ENCODE measurements at places on chromosomes 11 and 22. TPM values are rescaled to one million over a fixed set of nuclear protein-coding genes. Genes with fewer than 3 reads are reported as not detected.
A peak's percentile ranks its signal among the peaks of the same experiment; 100 is the strongest.

GRCh38 chr22:33274214-33275072 lies 216.3 kb upstream of the SYN3 start:
- no peaks in the 10 kb centered on the region for H3K27me3 ChIP-seq
- no peak overlapping the region for H3K4me3 ChIP-seq
- H3K4me1 ChIP-seq, result no peaks in the 10 kb centered on the region
- H3K27ac ChIP-seq, result no peak overlapping the region
- DNase-seq, result peak; percentile 73
- peaks cover 14% of the 10 kb centered on the region for H3K36me3 ChIP-seq

DNA sequence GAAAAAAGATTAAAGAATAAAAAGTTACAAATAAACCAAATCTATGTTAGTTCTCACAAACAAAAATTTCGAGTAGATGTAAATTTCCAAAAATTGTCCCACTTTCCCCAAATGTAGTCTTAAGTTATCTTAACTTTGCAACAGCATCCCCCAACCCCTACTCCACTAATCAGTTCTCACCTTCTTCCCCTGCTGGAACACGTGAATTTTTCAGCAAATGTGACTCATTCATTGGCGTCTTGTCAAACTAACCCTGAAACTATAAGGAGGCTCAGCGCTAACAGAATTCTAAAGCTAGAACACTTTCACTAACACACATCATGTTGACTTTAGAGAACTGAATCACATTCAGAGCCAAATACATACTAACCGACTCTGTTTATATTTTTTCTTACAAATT lies 46.1 kb downstream of the PHF21A start:
- H3K27me3 ChIP-seq, result no peaks in the 10 kb centered on the region
- peaks cover 11% of the 10 kb centered on the region for H3K4me1 ChIP-seq
- H3K36me3 ChIP-seq, result peaks cover 11% of the 10 kb centered on the region
- no peak overlapping the region for H3K4me3 ChIP-seq
- no peak for DNase-seq

Gene APOL6
- 0.21 TPM for total RNA-seq

- no peaks in the 10 kb centered on the region for H3K27me3 ChIP-seq
- H3K4me3 ChIP-seq, result no peak overlapping the region
- no peaks in the 10 kb centered on the region for H3K36me3 ChIP-seq
- no peaks in the 10 kb centered on the region for H3K4me1 ChIP-seq
These were observed 65.2 kb downstream of the WNT7B start for GRCh38 chr22:45911601-45912271.

Gene MYO7A
- total RNA-seq, result 2.3 TPM

Gene GP1BB
- total RNA-seq, result 4.3 TPM

DNA sequence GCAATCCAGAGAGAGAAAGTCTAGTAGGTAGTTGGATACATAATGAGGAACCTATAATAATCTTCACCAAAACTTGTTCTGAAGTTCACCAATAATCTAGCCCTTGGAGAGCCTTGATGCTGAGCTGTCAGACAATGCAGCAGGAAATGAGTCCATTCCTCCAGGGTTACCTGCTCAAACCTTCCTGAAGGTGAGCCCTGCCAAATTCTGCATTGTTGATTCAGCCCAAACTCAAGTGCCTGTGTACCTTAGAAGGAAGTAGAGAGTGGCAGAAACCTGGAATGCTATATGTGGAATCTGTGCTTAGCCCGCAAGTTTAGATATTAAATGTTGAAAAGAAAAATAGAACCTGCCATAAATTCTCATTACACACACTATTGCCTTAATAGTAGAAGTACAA lies 77.4 kb upstream of the SPON1 start:
- H3K4me1 ChIP-seq, result no peaks in the 10 kb centered on the region
- H3K27ac ChIP-seq, result no peak overlapping the region
- no peaks in the 10 kb centered on the region for H3K36me3 ChIP-seq
- H3K4me3 ChIP-seq, result no peak overlapping the region
- H3K27me3 ChIP-seq, result no peaks in the 10 kb centered on the region
- no peak for DNase-seq

GRCh38 chr22:23180893-23181720 lies 798 bp downstream of the BCR start:
- peaks cover 57% of the 10 kb centered on the region for H3K4me1 ChIP-seq
- no peak for DNase-seq
- H3K27ac ChIP-seq, result no peak overlapping the region
- no peaks in the 10 kb centered on the region for H3K27me3 ChIP-seq
- peaks cover 25% of the 10 kb centered on the region for H3K36me3 ChIP-seq
- H3K4me3 ChIP-seq, result peak overlapping the region; percentile 82

GRCh38 chr11:59201353-59201752 lies 11.4 kb downstream of the MPEG1 start:
- H3K36me3 ChIP-seq, result peaks cover 51% of the 10 kb centered on the region
- H3K4me3 ChIP-seq, result no peak overlapping the region
- H3K4me1 ChIP-seq, result no peaks in the 10 kb centered on the region
- H3K27ac ChIP-seq, result 0 out of 2 replicates have a peak overlapping the region, but pooled peaks have one; percentile 49
- H3K27me3 ChIP-seq, result no peaks in the 10 kb centered on the region
- DNase-seq, result peak; percentile 18

DNA sequence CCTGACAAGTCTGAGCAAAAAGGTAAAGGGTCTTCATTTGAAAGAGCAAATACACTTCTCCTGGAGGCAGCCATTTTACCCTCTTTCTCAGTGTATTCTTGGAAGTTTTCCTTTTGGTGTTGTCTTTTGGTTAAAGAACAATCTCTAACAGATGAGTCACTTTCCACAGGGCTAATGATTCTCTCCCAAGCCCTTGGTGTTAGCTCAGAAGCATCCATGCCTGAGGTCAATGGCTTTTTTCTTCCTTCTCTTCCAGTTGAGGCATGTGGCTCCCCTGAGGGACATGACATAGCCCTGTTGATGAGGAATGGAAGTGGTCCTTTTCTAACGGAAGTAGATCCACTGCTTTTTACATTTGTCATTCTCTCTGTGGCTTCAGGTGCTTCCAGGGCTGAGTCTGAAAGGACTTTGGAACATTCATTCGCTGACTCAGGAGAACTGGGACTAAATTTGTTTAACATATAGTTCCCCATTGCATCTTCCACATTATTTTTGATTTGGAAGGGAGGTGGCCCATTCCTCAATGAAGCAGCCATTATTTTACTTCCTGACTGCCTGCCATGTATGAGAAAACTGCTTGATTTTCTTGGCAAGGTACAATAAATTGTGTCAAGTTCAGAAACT lies 13.8 kb upstream of the POGLUT3 start:
- H3K36me3 ChIP-seq, result peaks cover 60% of the 10 kb centered on the region
- no peak overlapping the region for H3K4me3 ChIP-seq
- H3K27me3 ChIP-seq, result peaks cover 2% of the 10 kb centered on the region
- H3K4me1 ChIP-seq, result no peaks in the 10 kb centered on the region
- H3K27ac ChIP-seq, result no peak overlapping the region
- DNase-seq, result no peak

Gene FAM227A
- 3.8 TPM for total RNA-seq

DNA sequence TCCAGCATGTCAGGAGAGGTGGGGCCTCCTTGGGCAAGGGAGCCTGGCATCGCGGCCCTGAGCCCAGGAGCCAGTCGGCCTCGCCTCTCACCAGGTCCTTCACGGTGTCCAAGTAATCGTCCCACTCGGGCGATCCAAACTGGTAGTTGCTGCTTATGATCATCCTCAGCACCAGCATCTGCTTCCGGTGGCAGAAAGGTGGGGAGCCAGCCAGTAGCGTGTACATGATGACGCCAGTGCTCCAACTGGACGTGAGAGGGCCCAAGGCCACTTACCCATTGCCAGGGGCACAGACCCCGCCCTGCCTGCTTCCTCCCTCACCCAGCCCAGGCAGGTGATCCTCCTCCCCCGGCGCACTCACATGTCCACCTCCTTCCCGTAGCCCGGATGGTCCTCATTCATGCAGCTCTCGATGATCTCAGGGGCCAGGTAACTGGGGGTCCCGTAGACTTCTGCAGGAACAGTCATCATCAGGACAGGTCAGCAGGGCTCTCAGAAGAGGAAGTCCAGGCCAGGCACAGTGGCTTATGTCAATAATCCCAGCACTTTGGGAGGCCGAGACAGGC lies 214.7 kb downstream of the OR4C45 start:
- DNase-seq, result no peak
- no peak overlapping the region for H3K4me3 ChIP-seq
- peaks cover 39% of the 10 kb centered on the region for H3K36me3 ChIP-seq

Gene OR51B5
- total RNA-seq, result 0.26 TPM

DNA sequence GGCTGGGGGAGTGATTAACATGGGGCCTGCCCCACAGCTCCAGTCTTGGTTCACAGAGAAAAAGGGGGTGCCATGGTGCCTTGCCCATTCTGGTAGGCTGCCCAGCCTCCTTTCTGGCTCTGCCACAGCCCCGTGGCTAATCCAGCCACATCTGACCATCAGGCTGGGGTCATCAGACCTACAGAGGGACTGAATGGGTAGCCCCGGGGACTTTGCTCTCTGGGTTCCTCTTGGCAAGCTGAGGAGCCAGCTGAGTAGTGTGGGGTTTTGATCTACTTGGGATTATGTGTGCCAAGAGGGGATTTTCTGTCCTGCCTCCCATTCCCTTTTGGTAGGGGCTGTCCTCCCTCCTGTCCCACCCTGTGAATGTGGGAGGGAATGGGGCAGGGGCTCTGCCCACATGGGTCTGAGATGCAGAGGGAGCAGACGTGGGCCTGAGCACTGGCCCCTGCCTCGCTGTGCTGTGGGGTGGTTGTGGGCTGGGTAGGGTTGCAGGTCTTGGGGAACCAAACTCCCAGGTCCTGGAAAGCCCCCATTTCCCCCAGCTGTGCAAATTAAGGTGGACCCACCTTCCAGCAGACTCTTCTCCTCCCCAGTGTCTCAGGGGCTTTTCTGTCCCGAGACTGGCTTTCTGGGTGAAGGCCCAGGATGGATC lies 32.0 kb downstream of the CD82 start:
- H3K36me3 ChIP-seq, result no peaks in the 10 kb centered on the region
- H3K27me3 ChIP-seq, result no peaks in the 10 kb centered on the region
- H3K27ac ChIP-seq, result no peak overlapping the region
- H3K4me1 ChIP-seq, result peaks cover 24% of the 10 kb centered on the region
- DNase-seq, result no peak

DNA sequence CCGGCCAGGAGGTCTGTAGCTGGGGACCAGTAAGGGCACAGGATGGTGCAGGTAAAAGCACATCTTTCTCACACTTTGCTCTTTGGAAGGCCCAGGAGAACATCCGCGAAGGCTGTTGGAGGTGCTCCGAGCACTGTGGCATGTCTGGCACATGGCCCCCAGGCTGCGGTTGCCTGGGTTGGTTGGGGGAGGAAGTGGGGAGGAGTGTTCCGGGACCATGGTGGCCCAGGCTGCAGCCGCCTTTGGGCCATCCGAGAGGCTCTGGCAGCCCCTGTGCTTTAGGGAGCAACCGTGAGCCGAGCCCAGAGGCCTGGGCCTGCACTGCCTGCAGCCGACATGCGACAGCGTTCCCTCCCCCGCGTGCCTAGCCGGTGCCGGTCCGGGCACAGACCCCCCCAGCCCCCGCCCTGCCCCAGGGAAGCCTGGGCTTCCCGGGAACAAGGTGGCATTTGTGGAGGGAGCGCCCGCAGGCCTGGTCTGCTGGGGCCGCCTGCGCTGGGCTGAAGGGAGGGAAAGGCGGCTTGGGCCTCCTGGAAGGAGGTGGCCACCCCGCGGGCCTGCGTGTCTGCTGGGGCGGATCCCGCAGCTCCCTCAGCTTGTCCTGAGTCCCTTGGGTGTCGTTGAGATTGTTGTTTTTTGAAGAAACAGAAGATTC lies 57.9 kb downstream of the GRAMD4 start:
- H3K4me3 ChIP-seq, result no peak overlapping the region
- no peaks in the 10 kb centered on the region for H3K36me3 ChIP-seq
- DNase-seq, result no peak
- no peaks in the 10 kb centered on the region for H3K4me1 ChIP-seq
- no peaks in the 10 kb centered on the region for H3K27me3 ChIP-seq
- no peak overlapping the region for H3K27ac ChIP-seq

Gene IGSF22
- total RNA-seq, result 0.52 TPM

Gene TRIM77
- total RNA-seq, result not detected

Gene CNGA4
- total RNA-seq, result 0.50 TPM

DNA sequence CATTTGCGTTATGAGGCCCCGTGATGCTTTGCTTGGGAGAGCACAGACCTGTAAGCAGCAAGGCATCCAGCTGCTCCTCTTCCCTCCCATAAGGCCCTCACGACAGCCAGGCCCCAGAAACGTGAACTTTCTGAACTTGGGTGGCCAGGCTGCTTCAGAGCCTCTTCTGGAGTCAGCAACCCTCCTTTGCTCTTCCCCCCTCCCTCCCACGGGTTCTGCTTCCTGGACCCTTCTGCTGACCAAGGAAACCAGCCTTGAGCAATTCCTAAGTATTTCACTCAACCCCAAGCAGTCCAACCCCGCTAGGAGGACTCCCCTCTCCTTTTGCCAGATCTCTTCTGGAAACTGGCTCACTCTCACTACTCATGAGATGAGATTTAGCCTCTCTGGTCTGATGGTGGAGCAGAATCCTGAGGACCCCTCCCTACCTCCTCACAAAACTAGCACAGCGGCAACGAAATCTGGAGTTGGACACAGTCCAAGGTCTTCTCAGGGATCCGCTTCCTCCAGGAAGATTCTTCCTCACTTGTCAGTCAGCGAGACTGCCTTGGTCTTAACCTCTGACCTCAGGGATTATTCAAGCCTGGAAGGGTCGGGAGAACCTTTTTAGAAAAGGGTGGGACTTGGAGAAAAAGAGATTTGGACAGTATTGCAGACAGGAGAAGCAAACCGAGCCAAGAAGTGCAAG lies 86.2 kb downstream of the UBASH3B start:
- no peak overlapping the region for H3K4me3 ChIP-seq
- no peaks in the 10 kb centered on the region for H3K36me3 ChIP-seq
- no peak for DNase-seq
- H3K4me1 ChIP-seq, result peaks cover 8% of the 10 kb centered on the region
- no peaks in the 10 kb centered on the region for H3K27me3 ChIP-seq
- no peak overlapping the region for H3K27ac ChIP-seq

DNA sequence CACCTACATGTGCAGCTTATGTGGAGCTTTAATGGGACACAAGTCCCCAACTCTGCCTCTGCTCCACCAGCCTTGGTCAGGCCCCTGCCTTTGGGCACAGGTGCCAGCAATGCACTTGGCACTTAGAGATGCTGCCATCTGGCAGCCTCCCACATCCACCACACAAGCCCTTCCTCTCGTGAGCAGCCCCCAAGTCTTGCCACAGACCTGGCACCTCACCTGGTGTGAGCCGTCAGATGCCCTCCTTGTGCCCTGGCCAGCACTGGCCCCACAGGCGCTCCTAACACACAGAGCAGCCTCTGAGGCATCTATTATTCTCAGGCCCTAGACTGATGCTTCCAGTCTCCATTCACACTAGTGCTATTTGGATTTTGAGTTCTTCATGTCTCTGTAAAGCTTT lies 24.5 kb upstream of the SERPIND1 start:
- H3K36me3 ChIP-seq, result peaks cover 8% of the 10 kb centered on the region
- no peak for DNase-seq
- no peak overlapping the region for H3K27ac ChIP-seq
- no peak overlapping the region for H3K4me3 ChIP-seq

- no peaks in the 10 kb centered on the region for H3K27me3 ChIP-seq
- no peak overlapping the region for H3K4me3 ChIP-seq
- no peak for DNase-seq
- H3K4me1 ChIP-seq, result peaks cover 14% of the 10 kb centered on the region
- no peak overlapping the region for H3K27ac ChIP-seq
These were observed 100.0 kb upstream of the GRAMD1B start for GRCh38 chr11:123330071-123330470.

Gene BIRC3
- total RNA-seq, result 0.50 TPM
